ENCODE measurements at places on chromosomes 6 and 20.
A peak's percentile ranks its signal among the peaks of the same experiment; 100 is the strongest.

DNA sequence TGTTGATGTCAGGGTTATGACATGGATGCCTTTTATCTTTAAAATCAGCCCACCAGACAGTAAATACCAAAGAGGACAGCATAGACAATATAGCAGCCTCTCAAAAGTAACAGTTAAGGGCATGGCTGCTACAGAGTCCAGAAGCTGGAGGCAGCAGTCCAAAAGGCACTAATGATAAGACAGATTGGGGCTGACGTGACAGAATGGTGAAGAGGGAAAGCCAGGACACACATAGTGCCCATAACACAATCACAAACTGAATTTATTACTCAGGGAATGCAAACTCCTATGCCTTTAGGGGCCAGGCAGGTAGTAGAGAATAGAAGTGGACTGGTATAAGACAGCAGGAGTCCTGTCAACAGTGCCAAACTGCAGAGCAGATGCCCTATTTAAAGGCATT is 40.7 kb downstream of the TP53INP2 start:
- peak; percentile 30 for DNase-seq

- no peak for DNase-seq
Measured at GRCh38 chr6:162053084-162053483, 674.5 kb downstream of the PRKN start.

DNA sequence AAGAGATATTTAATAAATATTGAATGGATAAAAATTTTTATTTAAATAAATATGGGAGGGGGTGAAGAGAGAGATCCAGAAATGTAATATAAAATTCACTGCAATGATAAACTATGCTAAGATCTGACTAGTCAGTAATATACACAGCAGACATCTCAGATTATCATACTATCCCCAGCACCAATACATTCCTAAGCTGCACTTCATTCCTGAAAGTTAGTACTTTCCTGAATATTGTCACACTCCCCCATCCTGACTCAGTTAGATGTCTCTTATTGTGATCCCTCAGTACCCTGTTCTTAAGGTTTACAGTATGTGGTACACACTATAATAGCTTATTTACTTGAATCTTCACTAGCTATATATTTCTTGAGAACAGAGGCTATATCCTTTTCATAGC is 88.3 kb upstream of the KCNQ5 start:
- no peak for DNase-seq

DNA sequence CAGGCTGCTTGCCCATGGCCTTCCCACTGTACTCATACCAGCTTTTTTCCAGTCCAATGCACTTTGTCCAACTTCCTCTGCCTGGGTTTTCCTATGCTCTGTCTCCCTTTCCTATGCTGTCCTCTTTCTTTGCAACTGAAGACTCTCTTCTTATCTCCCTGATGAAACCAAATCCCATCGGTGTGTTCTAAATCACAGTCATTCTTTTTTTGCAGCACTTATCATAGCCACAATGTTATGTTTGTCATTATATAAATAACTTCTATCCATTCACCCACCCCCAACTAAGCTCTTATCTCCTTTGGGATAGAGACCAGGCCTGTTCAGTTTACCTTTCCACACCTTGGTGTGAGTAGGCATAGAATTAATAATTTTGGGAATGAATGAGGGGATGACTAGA is 121.0 kb downstream of the GPX5 start:
- no peak for DNase-seq

- DNase-seq = peak; percentile 51
Measured at GRCh38 chr6:33822575-33823395, 19.0 kb upstream of the MLN start.

- no peak for DNase-seq
Measured at GRCh38 chr6:143406673-143407072, 43.8 kb downstream of the ADAT2 start.

DNA sequence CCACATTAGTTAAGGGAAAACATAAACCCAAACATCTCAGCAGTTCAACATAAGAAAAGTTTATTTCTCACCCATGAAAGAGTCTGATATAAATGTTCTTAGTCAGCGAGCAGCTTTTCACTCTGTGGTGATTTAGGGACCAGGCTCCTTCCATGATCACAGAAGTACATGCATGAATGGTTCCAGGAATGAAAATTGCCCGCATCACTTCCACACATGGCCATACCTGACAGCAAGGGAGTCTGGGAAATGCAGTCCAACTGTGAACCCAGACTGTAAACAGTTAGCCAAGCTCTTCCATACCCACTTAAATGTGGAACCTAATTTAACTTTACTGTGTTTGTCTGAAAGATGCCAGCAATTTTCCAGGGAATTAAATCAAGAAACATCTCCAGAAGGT is 353.9 kb downstream of the HACE1 start:
- DNase-seq = no peak

Data from hematopoietic multipotent progenitor cell treated with erythropoietin and hydrocortisone succinate and interleukin-3 and kit ligand, for 6 days (in vitro differentiated cells).